ENCODE measurements at places on chromosomes 2 and 18.

DNA sequence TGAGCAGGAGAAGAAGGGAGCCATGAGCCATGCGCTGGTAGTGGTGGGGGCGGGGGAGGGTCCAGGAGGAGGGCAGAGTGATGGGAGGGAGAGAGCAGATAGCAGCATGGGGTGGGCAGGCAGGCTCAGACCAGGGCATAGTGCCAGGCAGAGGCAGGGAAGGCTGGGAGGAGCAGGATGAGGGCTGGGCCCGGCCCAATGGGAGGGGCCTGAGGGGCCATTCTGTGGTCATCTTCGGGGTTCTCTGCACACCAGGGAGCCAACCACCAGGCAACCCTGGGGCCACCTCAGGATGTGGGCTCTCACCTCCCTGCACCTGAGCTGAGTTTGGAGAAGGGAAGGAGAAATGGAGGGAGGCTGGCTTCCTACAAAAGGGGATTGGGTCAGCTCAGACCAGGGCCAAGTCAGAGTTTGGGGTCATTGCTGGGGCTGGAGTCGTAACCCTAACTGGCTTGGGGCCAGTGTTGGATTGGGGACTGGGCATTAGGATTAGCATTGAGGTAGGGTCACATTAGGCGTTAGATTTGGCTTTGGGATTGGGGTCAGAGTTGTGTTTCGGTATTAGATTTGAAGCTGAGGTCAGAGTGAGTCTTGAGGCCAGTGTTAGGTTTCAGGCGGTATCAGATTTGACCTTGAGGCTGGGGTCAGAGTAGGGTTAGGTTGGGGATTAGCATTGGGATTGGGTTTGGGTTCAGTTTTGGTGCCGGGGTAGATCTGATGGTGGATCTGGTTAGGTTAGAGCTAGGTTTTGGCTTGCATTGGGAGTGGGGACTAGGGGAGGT, 11.2 kb downstream of the VIL1 start:
- no peak overlapping the region for H3K4me3 ChIP-seq
- no peaks in the 10 kb centered on the region for H3K36me3 ChIP-seq
- no peak for DNase-seq
- no peaks in the 10 kb centered on the region for H3K27me3 ChIP-seq
- no peaks in the 10 kb centered on the region for H3K4me1 ChIP-seq

GRCh38 chr18:63982361-63982760, 12.5 kb downstream of the SERPINB8 start:
- peaks cover 4% of the 10 kb centered on the region for H3K36me3 ChIP-seq
- H3K27ac ChIP-seq, result no peak overlapping the region
- H3K4me1 ChIP-seq, result peaks cover 13% of the 10 kb centered on the region
- H3K27me3 ChIP-seq, result no peaks in the 10 kb centered on the region
- no peak overlapping the region for H3K4me3 ChIP-seq

- H3K4me3 ChIP-seq, result no peak overlapping the region
- H3K27ac ChIP-seq, result no peak overlapping the region
- H3K27me3 ChIP-seq, result no peaks in the 10 kb centered on the region
- no peaks in the 10 kb centered on the region for H3K36me3 ChIP-seq
- DNase-seq, result no peak
- no peaks in the 10 kb centered on the region for H3K4me1 ChIP-seq
These were observed 65.3 kb downstream of the STAT1 start for GRCh38 chr2:190948671-190949070.

- peaks cover 27% of the 10 kb centered on the region for H3K4me1 ChIP-seq
- peak within 1 kb of the TSS; percentile 96 for H3K4me3 ChIP-seq
- H3K27ac ChIP-seq, result peak within 1 kb of the TSS; percentile 63
- H3K36me3 ChIP-seq, result no peaks in the 10 kb centered on the region
These were observed at the start of gene CSRNP3 for GRCh38 chr2:165469417-165469816. Gene CSRNP3 (plus strand): TSS chr2:165469698. CDS start chr2:165595066, 125,368 bp downstream.

DNA sequence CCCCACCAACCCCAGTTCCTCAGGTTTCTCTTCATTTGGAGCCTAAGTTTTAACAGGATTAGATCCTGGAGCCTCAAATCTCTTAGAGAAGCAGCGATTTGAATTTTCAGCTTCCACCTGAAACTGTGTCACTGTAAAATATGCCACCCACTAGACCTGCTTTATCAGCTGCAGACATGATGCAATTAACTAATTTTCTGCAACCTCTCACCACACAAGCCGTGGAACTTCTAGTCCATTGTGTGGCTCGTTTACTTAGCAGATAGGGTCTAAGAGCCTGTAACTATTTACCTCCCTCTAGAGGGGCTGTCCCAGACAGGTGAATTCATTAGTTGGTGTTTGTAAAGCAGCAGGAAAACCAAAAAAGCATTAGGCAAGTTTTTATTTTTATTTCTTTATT, 31.6 kb upstream of the FZD5 start:
- no peak overlapping the region for H3K4me3 ChIP-seq
- peaks cover 11% of the 10 kb centered on the region for H3K4me1 ChIP-seq
- H3K27ac ChIP-seq, result no peak overlapping the region
- no peak for DNase-seq
- no peaks in the 10 kb centered on the region for H3K36me3 ChIP-seq

DNA sequence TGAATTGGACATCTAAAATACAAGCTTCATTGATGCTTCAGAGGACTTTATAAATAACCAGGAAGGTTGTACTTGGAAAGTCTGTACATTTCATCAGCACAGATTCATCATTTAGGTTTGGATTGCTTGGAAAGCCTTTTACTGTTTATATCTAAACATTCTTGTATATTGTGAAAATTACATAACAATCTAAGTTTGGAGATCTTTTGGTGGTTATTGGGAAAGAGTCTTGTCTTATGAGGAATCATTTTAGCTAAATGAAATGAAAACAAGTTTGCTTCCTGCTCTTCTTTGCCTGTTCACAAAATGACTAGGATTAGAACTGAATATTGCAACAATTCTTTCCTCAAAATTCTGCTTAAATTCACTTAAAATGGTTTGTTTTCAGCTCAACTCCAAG, 79.3 kb downstream of the ABI2 start:
- no peak overlapping the region for H3K27ac ChIP-seq
- no peaks in the 10 kb centered on the region for H3K4me1 ChIP-seq
- H3K4me3 ChIP-seq, result no peak overlapping the region
- no peak for DNase-seq
- H3K27me3 ChIP-seq, result no peaks in the 10 kb centered on the region

- H3K4me1 ChIP-seq, result no peaks in the 10 kb centered on the region
- H3K27ac ChIP-seq, result no peak overlapping the region
These were observed 130.8 kb upstream of the TWIST2 start for GRCh38 chr2:238717084-238717483.

GRCh38 chr2:181781078-181781786, 100.9 kb upstream of the NEUROD1 start:
- H3K27ac ChIP-seq, result peak overlapping the region; percentile 93
- DNase-seq, result no peak
- H3K4me1 ChIP-seq, result peaks cover 62% of the 10 kb centered on the region
- no peaks in the 10 kb centered on the region for H3K36me3 ChIP-seq
- peak overlapping the region; percentile 15 for H3K4me3 ChIP-seq

DNA sequence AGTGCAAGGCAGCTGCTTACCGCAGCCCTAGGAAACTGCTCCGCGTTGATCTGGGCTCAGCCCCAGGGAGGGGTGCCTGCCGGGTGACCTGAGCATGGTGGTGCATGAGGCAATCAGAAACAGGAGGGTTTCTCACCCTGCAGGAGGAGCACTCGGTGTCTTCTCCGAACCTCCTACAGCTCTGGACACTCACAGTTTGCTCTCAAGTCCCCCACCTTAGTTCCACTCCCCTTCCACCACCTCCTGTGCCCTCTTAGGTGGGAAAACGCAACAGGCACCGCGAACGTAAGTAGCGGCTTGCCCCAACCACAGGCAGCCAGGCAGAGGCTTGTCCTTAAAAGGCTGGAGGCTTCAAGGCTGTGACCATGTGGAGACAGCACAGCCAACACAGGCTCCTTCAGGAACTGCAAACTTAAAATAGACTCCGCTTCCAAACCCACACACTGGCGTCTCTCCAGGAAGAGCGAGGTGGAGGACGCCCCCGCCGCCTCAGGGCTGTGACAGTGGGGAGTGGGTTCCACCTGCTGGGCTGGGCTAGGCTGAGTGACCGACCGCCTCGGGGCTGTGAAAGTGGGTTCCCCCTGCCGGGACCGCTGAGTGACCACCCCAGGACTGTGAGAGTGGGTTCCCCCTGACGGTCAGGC, 71.6 kb downstream of the NDUFA10 start:
- no peaks in the 10 kb centered on the region for H3K4me1 ChIP-seq
- DNase-seq, result no peak
- no peak overlapping the region for H3K27ac ChIP-seq
- H3K27me3 ChIP-seq, result no peaks in the 10 kb centered on the region

DNA sequence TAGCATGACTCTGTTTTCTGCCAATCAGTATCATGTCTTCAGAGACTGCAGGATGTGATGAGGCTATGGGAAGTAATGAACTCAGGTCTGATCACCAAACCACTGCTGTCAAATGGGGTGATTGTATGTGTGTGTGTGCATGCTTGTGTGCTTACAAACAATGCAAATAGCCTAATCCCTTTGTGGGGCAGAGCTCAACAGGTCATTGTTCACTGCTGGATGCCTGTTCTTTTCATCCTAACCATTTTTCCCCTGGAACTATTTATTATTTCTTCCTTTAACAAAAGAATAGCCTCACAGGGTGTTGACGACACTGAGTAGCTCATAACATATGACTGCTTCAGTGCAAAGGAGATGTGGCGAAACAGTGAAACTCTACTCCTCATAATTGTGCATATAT, 55.9 kb downstream of the NXPH2 start:
- H3K27me3 ChIP-seq, result peaks cover 14% of the 10 kb centered on the region
- H3K27ac ChIP-seq, result no peak overlapping the region
- peaks cover 17% of the 10 kb centered on the region for H3K4me1 ChIP-seq
- peaks cover 3% of the 10 kb centered on the region for H3K36me3 ChIP-seq
- no peak for DNase-seq
- no peak overlapping the region for H3K4me3 ChIP-seq

DNA sequence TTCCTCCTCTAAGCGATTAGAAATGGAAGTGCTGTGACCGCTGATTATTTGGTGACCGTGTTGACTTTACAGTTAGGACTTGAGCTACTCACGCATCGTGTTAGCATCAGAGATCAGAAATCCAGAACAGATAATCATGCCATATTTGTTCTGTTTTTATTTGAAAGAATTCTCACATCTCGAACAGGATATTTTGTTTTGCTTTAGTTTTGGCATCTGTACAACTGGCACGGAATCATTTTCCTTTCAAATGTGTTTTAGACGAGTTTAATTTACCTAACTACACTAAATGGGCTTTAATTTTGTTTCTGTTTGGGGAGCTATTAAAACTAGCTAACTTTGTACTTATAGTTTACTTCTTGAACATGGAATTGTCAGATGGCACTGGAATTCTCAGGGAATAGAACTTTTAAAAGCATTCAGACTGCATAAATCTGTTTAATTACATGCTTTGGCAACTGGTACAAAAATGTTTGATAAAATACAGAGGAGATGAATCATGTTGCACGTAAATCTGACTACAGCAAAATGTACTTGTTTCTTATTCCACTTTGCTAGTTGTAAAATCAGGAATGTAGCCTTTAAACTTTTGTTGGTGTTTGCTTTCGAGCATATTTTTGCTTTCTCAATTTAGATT, 1.4 kb downstream of the ITPRID2 start:
- no peak for DNase-seq
- peaks cover 42% of the 10 kb centered on the region for H3K4me1 ChIP-seq
- H3K4me3 ChIP-seq, result peak overlapping the region; percentile 97
- H3K27ac ChIP-seq, result peak overlapping the region; percentile 91
- H3K36me3 ChIP-seq, result peaks cover 14% of the 10 kb centered on the region

- peaks cover 11% of the 10 kb centered on the region for H3K4me1 ChIP-seq
- H3K27me3 ChIP-seq, result no peaks in the 10 kb centered on the region
- H3K27ac ChIP-seq, result peak overlapping the region; percentile 21
- no peak for DNase-seq
- H3K36me3 ChIP-seq, result no peaks in the 10 kb centered on the region
These were observed 113.0 kb upstream of the SLC1A4 start for GRCh38 chr2:64876137-64876647.

GRCh38 chr2:223046470-223047040, 5.4 kb upstream of the KCNE4 start:
- no peak overlapping the region for H3K27ac ChIP-seq
- H3K4me1 ChIP-seq, result peaks cover 36% of the 10 kb centered on the region
- no peak for DNase-seq
- no peak overlapping the region for H3K4me3 ChIP-seq
- H3K36me3 ChIP-seq, result no peaks in the 10 kb centered on the region

DNA sequence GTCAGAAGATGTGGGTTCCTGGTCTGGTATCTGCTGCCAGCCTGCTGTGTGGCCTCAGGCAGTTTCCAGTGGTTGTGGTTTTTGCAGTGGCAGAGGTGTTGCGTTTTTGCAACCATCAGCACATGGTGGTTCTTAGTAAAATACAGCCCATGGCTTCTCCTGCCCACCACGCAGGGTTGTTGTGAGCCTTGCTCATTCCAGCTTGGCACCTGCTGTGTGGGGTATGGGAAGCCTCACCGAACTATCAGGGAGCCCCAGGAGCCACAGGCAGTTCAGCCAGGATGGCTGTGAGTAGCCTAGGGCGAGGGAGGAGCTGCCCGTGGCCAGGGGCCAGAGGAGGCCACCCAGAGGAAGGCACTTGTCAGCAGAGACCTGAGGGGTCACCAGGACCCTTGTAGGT, 9.8 kb downstream of the ARID5A start:
- no peak overlapping the region for H3K4me3 ChIP-seq
- no peaks in the 10 kb centered on the region for H3K27me3 ChIP-seq
- no peak for DNase-seq
- peaks cover 20% of the 10 kb centered on the region for H3K36me3 ChIP-seq
- H3K4me1 ChIP-seq, result peaks cover 13% of the 10 kb centered on the region
- no peak overlapping the region for H3K27ac ChIP-seq

- no peak overlapping the region for H3K4me3 ChIP-seq
- peaks cover 2% of the 10 kb centered on the region for H3K27me3 ChIP-seq
- H3K27ac ChIP-seq, result no peak overlapping the region
- no peak for DNase-seq
- H3K36me3 ChIP-seq, result no peaks in the 10 kb centered on the region
- peaks cover 12% of the 10 kb centered on the region for H3K4me1 ChIP-seq
These were observed 23.5 kb upstream of the TMEM178A start for GRCh38 chr2:39642051-39642718.

DNA sequence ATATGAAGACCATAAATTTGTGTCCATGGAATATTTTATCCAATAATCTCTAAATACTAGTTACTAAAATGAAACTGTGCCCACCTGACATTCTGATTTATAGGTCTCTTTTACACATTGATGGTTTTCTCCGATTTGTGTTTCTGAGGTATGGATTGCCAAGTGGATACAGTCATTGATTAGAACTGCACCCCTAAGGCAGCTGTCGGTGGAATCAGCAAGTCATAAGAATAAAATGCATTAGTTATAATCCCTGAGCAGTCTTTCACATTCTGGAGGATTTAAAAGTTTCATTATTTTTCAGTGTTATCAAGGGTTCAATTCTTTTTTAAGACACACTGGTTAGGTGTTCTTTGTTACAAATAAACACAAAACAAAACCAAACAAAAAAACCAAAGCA, 6.0 kb downstream of the CAVIN2 start:
- peaks cover 25% of the 10 kb centered on the region for H3K4me1 ChIP-seq
- DNase-seq, result no peak
